ENCODE measurements at places on chromosomes 11 and 22.

GRCh38 chr22:28021116-28021997 is 102.3 kb upstream of the PITPNB start:
- DNase-seq, result peak; percentile 42

GRCh38 chr11:101582989-101583250 is 887 bp downstream of the TRPC6 start:
- DNase-seq, result peak; percentile 59

GRCh38 chr22:29639096-29639495 is 35.7 kb downstream of the NF2 start:
- no peak for DNase-seq

DNA sequence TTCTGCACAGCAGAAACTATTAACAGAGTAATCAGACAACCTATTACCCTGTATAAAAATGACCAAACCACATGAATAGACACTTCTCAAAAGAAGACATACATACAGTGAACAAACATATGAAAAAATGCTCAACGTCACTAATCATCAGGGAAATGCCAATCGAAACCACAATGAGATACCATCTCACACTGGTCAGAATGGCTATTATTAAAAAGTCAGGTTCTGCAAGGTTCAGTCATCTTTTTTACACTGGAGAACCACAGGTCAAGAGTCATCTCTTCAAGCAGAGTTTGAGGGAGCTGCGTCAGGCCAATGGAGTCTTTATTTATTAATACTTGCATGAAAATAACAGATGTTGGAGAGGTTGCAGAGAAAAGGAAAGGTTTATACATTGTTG is 40.4 kb downstream of the RCN1 start:
- DNase-seq, result no peak

GRCh38 chr11:106745941-106746340 is 272.3 kb downstream of the GUCY1A2 start:
- DNase-seq, result no peak

DNA sequence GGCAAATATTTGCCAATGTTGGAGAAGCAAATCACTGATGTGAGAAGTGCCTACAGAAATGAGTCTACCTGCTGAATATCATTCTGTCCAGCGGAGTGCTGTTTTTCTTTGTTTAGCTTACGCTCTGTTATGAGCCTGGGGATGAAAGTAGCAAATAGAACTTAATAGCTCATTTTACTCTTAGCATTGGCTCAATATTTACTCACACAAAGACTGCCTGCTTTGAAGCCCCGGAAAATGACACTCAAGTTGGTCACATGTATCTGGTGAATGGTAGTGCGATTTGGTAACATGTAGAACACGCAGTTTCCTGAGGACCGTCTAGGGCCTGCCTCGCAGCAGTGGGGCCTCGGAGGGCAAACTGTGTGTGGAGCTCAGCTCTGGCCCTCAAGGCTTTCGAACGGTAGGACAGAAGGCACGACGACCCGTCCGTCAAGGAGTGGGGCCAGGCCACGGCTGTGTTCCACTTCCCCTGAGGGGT is 38.9 kb downstream of the TBC1D22A start:
- DNase-seq, result no peak

GRCh38 chr22:37054056-37054395 is 2.5 kb downstream of the KCTD17 start:
- no peak for DNase-seq

GRCh38 chr22:23522623-23523251 is 57.4 kb downstream of the IGLL1 start:
- peak; percentile 82 for DNase-seq

Data from kidney (tissue), 22 donors.